ENCODE measurements at places on chromosomes 16 and 17.

DNA sequence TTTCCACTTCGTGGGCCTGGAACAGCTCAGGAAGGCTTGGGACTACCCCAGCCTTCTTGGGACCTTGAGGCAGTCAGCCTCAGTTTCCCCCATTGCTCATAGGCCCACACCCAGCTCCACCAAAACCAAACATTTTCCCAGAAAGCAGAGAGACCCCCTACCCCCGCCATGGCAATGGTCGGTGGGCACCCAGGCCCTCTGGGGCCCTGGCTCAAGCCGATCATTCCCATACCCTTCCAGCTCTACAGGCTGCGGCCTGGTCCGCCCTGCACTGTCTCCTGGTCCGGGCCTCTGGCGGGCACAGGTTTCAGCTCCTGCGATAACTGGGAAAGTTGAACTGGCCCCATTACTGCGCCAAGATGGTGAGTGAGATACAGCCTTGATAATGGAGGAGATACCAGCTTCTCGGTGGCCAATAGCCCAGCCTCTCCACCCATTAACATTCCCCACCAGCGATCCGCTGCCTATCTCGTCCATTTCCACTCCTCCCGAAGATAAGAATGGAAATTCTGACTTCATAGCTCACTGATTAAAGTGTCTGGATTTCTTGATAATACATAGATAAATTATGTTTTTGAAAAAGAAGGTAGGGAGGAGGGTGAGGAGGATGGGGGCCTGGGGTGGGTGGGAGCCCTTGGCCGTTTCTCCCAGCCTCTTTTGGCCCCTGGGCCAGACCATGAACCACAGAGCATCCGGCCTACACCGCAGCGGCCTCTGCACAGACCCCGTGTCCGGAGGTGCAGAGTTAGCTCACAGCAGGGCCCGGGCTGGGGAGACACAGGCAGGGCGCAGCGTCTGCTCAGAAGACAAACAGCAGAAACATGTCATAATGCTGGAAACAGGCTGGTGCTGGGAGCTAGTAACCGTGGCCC, 11.6 kb downstream of the ZFPM1 start:
- DNase-seq: no peak

- no peak for DNase-seq
Measured at GRCh38 chr16:18938986-18939385, 12.8 kb upstream of the SMG1 start.

- no peak for DNase-seq
Measured at GRCh38 chr17:3011891-3012290, 51.5 kb downstream of the OR1D5 start.

DNA sequence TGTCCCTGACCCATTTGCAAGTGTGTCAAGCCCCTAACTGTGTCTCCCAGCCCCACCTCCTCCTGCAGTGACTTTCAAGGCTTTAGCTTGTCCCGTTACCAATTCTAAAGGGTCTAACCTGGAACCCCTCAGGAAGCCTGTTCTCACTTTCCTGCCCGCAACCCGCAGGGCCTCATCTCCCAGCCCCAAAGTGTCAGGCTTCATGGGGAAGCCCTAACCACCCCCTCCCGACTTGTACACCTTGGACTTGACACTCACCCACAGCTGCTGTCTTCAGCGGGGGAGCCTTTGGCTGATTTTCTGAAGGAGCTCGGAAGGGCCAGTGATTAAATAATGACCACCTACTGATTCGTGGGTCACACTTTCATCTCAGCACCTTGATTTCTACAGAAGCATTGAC, 33.1 kb downstream of the NLRC5 start:
- DNase-seq: no peak

GRCh38 chr16:64061621-64062020, 1060.2 kb downstream of the CDH11 start:
- no peak for DNase-seq

GRCh38 chr17:72455562-72455961, 334.7 kb downstream of the SOX9 start:
- no peak for DNase-seq

DNA sequence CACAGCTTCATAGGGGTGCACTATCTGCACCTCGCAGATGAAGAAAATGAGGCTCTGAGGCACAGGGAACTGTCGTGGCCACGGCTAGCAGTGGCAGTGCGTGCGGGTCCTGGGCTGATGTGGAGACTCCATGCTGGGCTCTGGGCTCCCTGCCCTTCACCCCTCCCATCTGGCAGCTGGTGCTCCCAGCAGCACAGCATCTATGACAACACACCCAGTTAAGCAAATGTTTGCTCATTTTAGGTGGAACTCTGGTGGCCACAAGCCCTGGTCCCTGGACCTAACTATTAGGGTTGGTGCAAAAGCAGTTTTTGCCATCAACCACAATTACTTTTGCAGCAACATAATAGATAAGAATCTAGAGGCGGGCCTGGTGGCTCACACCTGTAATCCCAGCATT, 30.9 kb downstream of the IFT140 start:
- no peak for DNase-seq

DNA sequence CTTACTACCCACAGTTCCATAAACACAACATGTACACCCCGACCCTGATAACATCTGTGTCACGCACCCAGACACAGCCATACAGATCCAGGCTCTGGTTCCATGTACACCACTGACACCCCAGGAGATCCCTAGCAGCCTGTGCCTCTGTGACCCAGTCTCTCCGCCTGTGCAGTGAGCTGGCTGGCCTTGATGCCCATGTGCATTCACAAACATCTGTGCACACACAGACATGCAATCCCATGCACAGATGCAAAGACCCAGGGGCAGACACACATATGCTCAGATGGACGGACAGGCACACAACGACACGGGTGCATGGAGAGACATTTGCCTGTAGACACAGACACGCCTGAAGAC, 4.1 kb downstream of the CCDC102A start:
- no peak for DNase-seq

DNA sequence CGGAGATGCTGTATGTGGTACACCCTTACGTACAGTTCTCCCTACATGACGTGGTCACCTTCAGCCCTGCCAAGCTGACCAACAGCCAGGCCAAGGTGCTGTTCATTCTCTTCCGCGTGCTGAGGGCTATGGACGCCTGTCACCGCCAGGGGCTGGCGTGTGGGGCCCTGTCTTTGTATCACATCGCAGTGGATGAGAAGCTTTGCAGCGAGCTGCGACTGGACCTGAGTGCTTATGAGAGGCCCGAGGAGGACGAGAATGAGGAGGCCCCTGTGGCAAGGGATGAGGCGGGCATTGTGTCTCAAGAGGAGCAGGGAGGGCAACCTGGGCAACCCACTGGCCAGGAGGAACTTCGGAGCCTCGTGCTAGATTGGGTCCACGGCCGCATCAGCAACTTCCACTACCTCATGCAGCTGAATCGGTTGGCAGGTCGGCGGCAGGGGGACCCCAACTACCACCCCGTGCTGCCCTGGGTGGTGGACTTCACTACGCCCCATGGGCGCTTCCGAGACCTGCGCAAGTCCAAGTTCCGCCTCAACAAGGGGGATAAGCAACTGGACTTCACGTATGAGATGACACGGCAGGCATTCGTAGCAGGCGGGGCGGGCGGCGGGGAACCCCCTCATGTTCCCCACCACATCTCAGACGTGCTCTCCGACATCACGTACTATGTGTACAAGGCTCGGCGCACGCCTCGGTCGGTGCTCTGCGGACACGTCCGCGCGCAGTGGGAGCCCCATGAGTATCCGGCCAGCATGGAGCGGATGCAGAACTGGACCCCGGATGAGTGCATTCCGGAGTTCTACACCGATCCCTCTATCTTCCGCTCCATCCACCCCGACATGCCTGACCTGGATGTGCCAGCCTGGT, 1.4 kb downstream of the WDR81 start:
- DNase-seq: no peak

GRCh38 chr17:35931794-35932425, 1.3 kb upstream of the RDM1 start:
- no peak for DNase-seq

- no peak for DNase-seq
Measured at GRCh38 chr16:75660321-75660720, 12.7 kb downstream of the TERF2IP start.

DNA sequence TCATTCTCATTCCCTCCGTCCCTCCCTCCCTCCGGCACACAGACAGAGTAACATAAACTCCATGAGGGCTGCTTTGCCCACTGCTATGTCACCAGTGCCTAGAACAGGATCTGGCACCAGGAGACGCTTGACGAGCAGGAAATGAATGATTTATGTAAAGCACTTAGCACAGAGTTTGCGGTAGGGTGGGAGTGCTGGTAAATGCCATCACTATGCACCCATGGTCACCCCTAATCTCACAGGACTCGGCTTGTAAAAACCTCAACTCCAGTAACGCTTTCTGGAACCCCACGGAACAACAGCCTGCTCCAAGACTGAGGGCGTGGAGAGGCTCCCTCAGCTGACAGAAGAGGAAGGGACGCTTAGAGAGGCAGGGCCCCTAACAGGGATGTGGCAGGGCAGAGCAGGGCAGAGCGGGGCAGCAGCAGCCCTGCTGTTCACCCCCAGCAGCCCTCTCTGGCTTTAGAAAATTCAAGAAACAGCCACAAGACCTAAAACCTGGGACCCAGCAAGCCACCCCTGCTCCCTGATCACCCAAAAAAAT, 156.9 kb downstream of the C16orf78 start:
- DNase-seq: no peak

- no peak for DNase-seq
Measured at GRCh38 chr16:4511441-4512082, 27.0 kb downstream of the CDIP1 start.

GRCh38 chr17:60283816-60284215, 108.1 kb downstream of the USP32 start:
- no peak for DNase-seq

DNA sequence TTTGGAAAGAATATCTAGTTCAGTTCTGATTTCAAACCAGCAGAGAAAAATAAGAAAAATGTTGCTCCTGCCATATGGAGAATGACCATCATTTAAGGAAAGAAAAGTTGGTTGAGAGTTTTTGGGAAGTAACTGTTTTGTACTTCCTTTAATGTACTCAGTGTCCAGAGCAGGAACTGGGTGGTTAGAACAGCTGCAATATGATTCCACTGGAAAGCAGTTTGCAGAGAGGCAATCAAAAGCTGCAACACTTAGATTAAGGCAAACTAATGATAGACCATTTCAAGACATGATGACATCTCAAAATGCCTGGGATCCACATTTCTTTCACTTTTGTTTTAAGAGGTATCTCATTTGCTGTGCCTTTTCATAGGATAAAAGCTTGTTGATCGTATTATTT, 313.3 kb upstream of the HSBP1 start:
- no peak for DNase-seq

GRCh38 chr16:3045758-3046640, at the start of gene MMP25:
Gene MMP25 (plus strand): TSS chr16:3046561. CDS start chr16:3046918, 357 bp downstream.
- no peak for DNase-seq

DNA sequence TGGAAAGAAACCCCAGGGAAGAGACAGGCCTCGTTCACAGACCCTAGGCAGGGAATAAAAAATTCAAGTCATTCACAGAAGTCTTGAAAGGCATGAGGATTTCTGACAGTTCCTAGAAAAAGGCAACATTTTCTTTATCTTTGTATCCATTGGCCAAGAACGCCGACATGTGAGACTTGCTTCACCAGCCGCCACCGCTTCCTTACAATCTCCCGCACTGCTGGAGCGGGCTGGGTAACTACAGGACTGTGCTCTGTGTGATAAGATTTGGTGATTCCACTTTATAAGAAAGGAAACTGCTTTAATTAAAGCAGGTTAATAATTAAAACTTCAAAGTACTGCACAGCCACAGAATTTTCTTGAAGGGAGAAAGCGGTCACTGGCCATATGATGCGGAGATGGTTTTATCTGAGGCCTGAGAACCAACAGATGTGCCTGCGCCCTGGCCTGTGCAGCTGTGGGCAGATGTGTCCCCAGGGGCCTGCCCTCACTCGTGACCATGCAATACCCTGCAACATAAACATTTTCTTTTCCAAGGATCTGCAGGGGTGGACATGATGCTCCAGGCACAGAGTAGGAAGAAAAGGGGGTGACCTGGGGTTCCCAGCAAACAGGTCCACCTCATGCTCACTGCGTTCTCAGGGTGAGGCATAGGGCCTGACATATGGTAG, 13.0 kb upstream of the LGALS3BP start:
- no peak for DNase-seq

DNA sequence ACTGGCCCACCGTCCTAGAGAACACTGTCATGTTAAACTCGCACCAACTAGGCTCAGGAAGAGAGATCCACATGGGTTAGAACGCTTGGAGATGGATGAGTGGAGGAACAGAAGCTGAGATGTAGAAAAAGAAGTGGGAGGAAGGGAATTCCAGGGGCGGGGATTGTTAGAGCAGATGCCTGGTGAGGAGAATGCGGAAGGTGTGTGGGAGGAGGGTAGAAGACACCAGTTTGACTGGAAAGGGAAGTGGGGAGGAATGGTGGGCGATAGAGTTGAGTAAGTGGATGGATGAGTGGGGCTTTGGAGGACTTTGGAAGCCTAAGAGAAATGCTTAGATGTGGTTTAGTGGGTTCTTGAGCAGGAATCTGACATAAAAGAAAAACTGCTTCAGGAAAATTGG, 37.4 kb downstream of the DHX38 start:
- no peak for DNase-seq

GRCh38 chr16:87604634-87605111, 2.4 kb downstream of the JPH3 start:
- DNase-seq: no peak

Measured in cortex of kidney (tissue), 1 donor.